ENCODE measurements at places on chromosomes 13 and 19. TPM values are rescaled to one million over a fixed set of nuclear protein-coding genes. Genes with fewer than 3 reads are reported as not detected.

The SAFB gene
- total RNA-seq, result 28.2 TPM

The ATP1A3 gene
- total RNA-seq, result 4.9 TPM

The SIGLEC7 gene
- total RNA-seq, result not detected

The KISS1R gene
- not detected for total RNA-seq

The FFAR2 gene
- total RNA-seq, result not detected

The CHST8 gene
- total RNA-seq, result 0.36 TPM

The MEX3D gene
- total RNA-seq, result 33.4 TPM

The BORA gene
- 3.2 TPM for total RNA-seq

The CEACAM16 gene
- not detected for total RNA-seq

The PLPPR3 gene
- total RNA-seq, result 2.1 TPM

The SYNGR4 gene
- total RNA-seq, result not detected

The ONECUT3 gene
- total RNA-seq, result not detected

The AXL gene
- 148 TPM for total RNA-seq

The KLK11 gene
- total RNA-seq, result not detected

The BCAM gene
- 12.0 TPM for total RNA-seq

The FUT6 gene
- not detected for total RNA-seq

The NLRP9 gene
- total RNA-seq, result not detected

All from cardiac atrium fibroblast (primary cell).